ENCODE measurements at places on chromosomes 1 and 21. TPM values are rescaled to one million over a fixed set of nuclear protein-coding genes. Genes with fewer than 3 reads are reported as not detected.

GRCh38 chr1:201499191-201499590, 7.7 kb downstream of the CSRP1 start:
- DNase-seq = no peak

The ZMYND12 gene
- total RNA-seq = 0.29 TPM

DNA sequence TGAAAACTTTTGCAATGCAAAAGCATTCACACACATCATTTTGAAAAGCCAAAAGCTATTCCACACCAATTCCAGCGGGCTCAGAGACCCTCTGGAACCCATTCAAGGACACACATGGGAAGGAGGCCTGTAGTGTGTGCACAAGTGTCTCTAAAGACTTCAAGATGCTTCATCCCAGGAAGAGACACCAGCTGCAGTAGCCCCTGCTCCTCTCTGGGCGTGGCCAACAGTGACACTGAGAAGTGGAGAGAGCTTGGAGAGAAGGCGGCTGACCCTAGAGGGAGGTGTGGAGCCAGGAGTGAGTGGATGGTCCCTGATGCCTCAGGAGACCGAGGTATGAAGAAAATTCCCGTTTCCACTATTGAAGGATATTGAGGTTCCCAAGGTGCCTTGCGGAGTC, 14.9 kb upstream of the TNNI1 start:
- peak; percentile 60 for DNase-seq

GRCh38 chr1:193543259-193543658, 356.8 kb upstream of the B3GALT2 start:
- DNase-seq = peak; percentile 53

The PLA2G4A gene
- 35.7 TPM for total RNA-seq

DNA sequence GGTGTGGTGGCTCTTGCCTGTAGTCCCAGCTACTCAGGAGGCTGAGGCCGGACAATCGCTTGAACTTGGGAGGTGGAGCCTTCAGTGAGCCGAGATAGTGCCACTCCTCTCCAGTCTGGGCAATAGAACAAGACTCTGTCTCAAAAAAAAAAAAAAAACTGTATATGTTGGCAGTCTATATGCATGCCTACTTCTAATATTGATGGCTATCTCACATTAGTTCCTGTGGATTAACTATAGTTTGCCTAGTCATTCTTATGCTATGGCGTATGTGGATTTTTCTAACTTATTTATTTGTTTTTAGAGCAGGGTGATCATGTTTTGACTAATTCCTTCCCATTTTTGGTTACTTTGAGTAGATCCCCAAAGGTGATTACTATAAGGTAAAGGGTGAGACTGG, 9.4 kb downstream of the GSTM1 start:
- DNase-seq = no peak

DNA sequence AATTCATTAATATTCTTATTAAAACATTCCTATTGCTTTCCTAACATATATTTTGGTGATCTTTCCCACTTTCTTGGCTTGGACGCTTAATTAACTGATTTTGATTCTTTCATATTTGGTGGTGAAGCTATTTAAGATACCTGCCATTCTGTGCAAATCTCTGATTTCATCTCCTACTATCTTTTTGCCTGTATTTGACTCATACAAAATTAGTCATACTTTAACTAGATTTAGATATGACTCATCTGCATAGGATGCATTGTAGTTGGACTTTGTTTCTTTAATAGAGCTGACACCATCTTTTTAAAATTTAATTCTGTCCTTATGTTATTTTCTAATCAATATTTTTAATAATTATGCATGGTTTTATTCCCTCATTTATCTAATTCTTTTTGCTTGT, 93.8 kb upstream of the PLPPR4 start:
- no peak for DNase-seq

- no peak for DNase-seq
Observed at GRCh38 chr1:183390561-183390960, 27.6 kb downstream of the NMNAT2 start.

- no peak for DNase-seq
Observed at GRCh38 chr21:39976800-39977199, 109.6 kb downstream of the PCP4 start.

DNA sequence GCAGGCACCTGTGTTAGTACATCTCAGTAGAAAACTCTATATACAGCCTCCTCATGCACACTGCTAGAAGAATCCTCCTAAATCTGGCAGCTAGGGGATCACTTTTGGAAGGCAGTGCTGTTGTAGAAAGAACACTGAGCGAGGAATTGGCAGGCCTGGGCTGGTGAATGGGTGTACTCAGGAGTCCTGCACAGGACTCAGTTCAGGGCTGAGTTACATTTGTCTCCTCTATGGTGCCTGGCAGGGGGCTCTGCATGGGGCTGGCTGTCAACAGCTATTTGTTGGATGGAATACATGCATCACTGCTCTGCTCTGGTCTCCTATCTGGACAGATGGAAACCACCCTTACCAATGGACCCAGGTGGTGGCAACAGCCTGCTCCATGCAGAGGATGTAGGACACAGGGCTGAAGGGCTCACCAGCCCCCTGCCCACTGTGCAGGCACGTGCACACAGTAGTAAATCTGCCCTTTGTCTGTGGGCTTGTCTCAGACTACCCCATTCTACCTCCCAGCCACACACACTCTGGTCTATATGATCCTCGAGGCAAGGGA, 74.2 kb downstream of the LRIG2 start:
- no peak for DNase-seq

DNA sequence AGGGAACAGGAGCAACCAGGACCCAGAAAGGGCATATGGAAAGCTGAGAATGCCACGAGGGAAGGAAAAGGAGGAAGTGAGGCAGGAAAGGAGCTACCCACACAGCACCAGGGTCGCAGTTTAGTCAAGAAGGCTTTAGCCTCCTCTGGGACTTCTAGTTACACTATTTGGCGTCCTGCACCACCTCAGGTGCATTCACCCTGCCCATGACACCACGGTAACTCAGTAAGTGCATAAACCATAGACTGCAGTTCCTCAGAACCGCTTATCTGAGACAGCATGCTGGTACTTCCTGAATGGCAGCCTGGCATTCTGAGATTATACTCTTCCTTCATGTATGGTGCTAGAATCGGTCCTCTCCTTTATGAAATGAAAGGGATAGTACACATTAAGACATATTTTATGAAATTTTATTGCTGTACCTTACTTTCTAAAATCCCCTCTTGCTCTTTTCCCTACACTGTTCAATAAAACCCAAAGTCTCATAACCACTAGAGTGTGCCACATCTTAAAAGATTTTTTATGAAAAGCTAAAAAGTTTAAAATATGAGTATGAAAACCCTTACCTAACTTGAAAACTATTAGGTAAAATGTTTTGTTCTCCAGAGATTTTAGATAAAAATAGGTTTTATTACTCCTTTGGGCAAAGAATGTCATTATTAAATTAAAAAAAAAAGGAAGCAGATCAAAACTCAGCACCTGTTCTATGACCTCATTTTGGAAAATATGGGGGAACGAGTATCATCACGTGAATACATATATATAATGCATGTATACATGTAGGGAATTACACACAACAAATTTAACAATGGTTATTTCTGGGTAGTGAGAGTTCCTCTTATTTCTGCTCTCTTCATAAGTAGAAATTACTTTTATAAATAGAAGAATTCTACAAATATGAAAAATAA, 67.3 kb downstream of the VAV3 start:
- no peak for DNase-seq

The RGS18 gene
- not detected for total RNA-seq

GRCh38 chr1:64223329-64224151, 20.1 kb downstream of the UBE2U start:
- no peak for DNase-seq

- DNase-seq = peak; percentile 35
Observed at GRCh38 chr1:103948526-103948925, 198.8 kb downstream of the AMY1C start.

The LCE1E gene
- total RNA-seq = not detected

DNA sequence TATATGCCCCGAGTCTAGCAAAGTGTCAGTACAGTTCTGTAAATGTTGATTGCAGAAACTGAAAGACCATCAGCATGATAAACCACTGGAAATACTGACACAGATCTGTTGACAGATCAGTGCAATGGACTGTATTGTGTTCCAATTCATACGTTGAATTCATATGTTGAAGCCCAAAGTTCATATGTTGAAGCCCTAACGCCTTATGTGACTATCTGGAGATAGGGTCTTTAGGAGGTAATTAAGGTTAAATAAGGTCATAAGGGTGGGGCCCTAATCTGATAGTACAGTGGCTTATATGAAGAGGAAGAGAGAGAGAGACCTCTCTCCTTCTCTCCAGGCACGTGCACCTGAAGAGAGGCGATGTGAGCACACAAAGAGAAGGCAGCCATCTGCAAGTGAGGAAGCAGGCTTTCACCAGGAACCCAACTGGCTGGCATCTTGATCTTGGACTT, 144.7 kb downstream of the MRPL39 start:
- DNase-seq = no peak

The ADGRL4 gene
- total RNA-seq = not detected

- DNase-seq = no peak
Observed at GRCh38 chr1:3271866-3272265, 182.6 kb upstream of the ARHGEF16 start.

DNA sequence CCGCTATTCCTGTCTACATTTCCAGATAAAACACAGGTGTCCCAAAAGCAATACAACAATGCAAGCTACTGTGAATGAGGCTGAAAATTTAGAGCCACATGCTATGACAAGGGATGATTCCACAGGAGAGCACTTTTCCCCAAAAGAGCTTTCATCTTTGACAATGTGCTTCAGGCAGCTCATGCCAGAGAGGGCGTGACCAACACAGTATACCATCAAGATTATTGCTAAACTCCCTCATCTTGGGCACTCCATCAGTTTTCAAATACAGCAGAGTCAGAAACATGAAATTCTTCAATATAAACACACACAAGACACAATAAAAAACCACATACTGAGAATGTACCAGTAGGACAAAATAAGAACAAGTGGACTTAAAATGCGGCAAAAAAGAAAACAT, 6.7 kb downstream of the GON4L start:
- no peak for DNase-seq

The PLA2G2D gene
- total RNA-seq = not detected
